ENCODE measurements at places on chromosomes 5 and 9. TPM values are rescaled to one million over a fixed set of nuclear protein-coding genes. Genes with fewer than 3 reads are reported as not detected.

ZNF879 gene
- 7.0 TPM for polyA plus RNA-seq

GRCh38 chr5:35146406-35146805 lies 83.9 kb downstream of the PRLR start:
- no peak for DNase-seq

DNA sequence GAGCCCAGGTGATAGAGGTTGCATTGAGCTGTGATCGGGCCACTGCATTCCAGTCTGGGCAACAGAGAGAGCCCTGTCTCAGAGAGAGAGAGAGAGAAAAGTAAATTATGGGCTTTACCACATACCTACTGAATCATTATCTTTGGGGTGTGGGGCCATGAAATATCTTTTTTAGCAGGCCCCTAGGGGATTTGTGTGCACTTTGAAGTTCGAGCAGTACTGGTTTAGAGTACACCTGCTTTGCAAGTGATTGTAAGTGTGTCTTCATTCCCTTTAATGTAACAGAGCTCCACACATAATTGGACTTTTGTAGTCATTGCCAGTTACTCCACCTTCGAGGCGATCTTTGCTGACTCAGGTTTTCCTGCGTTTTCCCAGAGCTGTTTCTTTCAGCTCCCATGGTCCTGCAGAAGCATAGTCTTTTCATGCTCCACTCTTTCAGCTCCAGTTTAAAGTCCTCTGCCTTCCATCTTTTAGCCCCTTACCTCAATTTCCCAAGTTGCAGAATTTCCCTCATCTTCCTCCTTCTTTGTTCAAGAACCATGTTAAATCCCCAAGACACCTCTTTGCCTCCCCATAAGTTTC lies 24.0 kb upstream of the FRMPD1 start:
- no peak for DNase-seq

TNFSF15 gene
- polyA plus RNA-seq = 2.0 TPM

NEUROG1 gene
- polyA plus RNA-seq = not detected

- no peak for DNase-seq
Observed at GRCh38 chr5:78779262-78779661, 130.7 kb upstream of the LHFPL2 start.

- no peak for DNase-seq
Observed at GRCh38 chr9:2601785-2602378, 19.7 kb upstream of the VLDLR start.

- no peak for DNase-seq
Observed at GRCh38 chr9:116287721-116288120, 134.1 kb downstream of the PAPPA start.

DNA sequence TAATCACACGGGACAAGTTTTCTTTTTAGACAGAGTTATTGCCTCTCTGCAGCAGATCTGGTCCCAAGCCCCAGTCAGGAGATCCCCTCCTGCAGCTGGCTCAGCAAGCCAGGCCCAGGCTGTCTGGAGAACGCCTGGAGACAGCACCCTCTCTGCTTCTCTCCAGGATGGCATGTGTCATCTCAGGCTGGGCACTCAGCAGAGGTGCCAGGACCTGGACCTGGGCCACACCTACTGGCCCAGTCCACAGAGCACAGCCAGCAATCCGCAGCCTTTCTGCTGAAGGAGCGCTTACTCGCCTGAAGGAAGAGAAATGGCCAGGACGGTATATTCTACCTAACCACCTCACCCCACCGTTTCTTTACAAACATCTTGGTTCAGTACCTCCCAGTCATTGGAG lies 4.7 kb upstream of the TBC1D9B start:
- DNase-seq = no peak

SPATA6L gene
- 5.5 TPM for polyA plus RNA-seq

DNA sequence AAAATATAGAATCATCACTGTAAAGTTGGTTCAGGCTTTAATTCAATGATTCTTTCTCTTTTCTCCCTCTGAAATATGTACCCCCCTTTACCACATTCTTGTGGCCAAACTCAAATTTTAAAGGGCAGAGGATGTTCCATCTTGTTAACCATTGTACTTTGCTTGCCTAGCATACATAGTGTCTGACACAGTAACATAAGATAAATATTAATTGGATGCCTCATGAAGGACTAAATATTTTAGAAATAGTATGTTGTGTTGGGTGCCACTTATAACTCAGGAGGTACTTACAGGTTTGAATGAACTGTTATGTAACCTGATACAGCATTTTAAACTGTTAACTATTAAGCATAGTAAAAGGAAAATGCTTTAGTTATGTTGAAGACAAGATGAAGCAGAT lies 71.5 kb downstream of the NIPBL start:
- DNase-seq = no peak

ACO1 gene
- polyA plus RNA-seq = 46.0 TPM
